ENCODE measurements at places on chromosomes 7 and 10. TPM values are rescaled to one million over a fixed set of nuclear protein-coding genes. Genes with fewer than 3 reads are reported as not detected.

GRCh38 chr10:16886031-16886430, 68.8 kb upstream of the RSU1 start:
- no peak for DNase-seq

Gene GCK
- 0.38 TPM for polyA plus RNA-seq

GRCh38 chr7:106779877-106780276, 85.2 kb upstream of the PIK3CG start:
- DNase-seq: no peak

DNA sequence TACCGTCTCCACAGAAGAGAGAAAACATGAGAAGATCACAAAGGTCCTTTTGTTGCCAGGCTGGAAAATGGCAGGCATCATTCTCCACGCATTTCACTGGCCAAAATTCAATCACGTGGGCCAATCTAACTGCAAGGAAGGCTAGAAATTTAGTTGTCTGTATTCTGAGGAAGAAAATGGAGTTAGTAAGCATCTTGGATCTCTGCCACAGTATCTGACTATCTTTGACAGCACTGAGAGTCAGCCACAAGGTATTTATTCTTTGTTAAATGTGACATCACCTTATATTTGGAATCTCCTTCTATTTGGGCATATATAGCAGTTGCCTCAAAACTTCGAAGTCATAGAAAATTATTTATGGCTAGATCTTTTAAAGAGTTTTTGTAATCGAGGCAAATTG, 213.9 kb downstream of the NSUN6 start:
- DNase-seq: no peak

Gene FBXL13
- 0.10 TPM for polyA plus RNA-seq

Gene UBE2D1
- polyA plus RNA-seq: 20.8 TPM

DNA sequence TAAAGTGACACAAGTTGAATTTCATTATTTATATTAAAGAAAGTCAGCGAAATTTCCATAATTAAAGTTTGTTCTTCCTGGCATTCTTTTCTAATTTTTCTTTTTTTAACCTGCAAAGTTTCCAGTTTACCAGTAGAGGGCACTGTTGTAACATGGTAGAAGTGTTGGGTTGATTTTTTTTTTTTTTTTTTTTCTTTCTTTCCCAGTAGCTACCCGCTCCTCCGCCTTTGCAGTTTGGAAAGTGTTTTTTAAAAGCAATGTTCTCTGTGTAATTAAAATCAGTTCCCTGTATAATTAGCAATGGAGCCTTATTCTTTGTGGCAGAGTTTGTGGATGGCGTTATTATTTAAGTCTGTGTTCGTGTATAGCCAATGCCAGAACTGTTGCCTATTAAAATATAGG, 53.7 kb downstream of the TAF3 start:
- DNase-seq: no peak

Gene NKX2-3
- 0.09 TPM for polyA plus RNA-seq

- DNase-seq: no peak
Measured at GRCh38 chr10:104109908-104110662, 11.9 kb upstream of the SFR1 start.

GRCh38 chr7:129843365-129843898, 109.3 kb downstream of the UBE2H start:
- no peak for DNase-seq

Measured in CD4-positive, alpha-beta memory T cell (primary cell).